ENCODE measurements at places on chromosomes 7 and 10.

DNA sequence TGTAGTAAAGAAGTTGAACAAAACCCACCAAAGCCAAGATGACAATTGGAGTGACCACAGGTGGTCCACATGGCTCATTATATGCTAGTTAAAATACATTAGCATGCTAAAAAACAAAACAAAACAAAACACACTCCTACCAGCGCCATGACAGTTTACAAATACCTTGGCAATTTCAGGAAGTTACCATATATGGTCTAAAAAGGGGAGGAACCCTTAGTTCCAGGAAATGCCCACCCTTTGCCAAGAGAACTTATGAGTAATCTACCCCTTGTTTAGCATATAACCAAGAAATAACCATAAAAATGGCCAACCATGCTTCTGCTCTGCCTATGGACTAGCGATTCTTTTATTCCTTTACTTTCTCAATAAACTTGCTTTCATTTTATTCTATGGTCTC is 979.1 kb upstream of the POT1 start:
- DNase-seq = no peak

- no peak for DNase-seq
Observed at GRCh38 chr10:69721690-69722310, 79.9 kb upstream of the COL13A1 start.

GRCh38 chr7:132461032-132461592 is 115.2 kb downstream of the PLXNA4 start:
- DNase-seq = peak; percentile 40

DNA sequence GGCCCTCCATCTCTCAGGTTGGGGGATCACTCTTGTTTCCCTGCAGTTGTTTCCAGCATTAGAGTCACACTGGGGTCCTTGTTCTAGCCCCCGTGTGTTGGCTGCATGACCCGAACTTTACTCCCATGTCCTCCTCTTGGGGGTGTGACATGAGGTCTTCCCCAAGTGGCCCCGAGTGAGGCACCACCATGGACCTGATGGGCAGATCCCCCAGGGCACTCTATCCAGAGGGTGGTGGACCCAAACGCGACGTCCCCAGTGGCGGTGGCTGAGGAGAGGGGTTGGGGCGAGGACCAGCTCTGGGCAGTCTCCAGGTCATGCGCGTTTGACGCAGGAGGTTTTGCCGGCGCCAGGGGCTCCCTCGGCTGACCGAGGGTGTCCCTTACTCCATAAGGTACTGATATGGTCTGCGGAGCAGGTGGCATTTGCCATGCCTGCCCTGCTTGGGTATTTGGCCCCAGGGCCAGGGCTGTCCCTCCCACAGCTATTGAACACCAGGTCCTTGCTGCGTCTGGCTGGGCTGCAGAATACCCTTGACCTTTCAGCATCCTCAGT is 131.9 kb downstream of the LHPP start:
- no peak for DNase-seq

DNA sequence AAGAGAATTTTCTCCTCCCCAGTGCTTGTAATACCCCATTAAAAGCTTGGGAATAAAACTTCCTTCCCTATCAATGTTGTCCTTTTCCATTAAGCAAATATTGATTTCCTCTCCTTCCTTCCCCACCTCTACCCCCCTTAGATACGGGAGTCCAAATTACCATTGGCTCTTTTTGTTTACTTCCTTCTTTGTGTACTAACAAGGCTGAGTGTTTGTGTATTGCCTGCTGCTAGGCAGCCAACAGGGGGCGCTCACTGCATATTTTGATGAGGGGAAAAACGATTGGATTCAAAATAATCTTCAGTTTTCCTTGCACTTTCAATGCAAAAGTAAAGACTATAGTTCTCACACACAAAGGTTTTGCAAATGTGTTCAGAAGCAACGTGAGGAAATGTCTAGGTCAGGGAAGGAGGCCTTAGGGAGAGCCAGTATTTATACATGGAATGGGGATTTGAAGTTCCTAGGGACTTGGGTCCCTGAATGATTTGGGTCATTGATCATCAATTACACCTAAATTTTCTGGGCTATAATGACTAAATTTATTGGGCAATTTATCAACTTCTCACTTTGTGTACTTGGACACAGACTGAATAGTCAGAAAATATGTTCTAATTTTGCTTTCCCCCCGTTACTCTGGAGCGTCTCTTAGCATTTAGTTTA is 23.6 kb upstream of the VPS41 start:
- peak; percentile 32 for DNase-seq

- DNase-seq = no peak
Observed at GRCh38 chr10:74801447-74801846, 25.0 kb upstream of the KAT6B start.

DNA sequence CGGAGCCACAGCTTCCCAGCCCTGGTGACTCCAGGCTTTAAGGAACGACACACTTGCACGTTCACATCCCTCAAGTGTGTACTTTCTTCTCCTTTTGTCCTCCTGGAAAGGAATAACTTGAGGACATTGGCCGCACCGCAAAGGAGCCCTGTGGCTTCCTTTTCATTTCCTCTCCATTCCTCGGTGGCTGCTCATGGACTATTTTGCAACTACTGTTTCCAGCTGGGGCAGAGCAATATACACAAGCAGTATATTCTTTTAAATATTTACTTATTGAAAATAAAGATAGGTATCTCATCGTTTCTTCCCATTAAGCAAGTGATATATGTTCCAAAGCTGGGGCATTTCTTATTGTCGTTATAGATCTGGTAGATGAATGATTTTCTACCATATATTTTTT is 97.2 kb upstream of the LYZL1 start:
- no peak for DNase-seq

DNA sequence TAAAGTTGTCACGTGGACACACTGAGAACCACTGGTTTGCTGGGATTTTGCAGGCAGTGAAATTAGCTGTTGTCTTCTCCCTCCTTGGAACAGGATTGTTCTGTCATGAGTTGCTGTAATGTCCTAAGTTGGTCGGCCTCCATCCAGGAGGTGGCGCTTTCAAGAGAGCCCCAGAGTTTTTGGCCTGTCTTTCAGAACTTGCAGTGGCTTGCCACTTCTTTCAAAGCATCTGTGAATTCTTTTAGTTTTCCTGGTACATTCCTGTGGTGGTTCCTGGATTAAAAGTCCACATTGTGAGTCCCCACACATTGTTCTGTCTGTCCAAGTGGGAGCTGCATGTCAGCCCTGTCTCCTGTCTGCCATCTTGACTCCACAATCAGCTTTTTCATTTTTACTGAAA is 133.8 kb downstream of the PON1 start:
- no peak for DNase-seq

- DNase-seq = no peak
Observed at GRCh38 chr7:114533131-114533530, 118.5 kb downstream of the FOXP2 start.

GRCh38 chr10:23870651-23871610 is 338.0 kb upstream of the KIAA1217 start:
- DNase-seq = no peak

DNA sequence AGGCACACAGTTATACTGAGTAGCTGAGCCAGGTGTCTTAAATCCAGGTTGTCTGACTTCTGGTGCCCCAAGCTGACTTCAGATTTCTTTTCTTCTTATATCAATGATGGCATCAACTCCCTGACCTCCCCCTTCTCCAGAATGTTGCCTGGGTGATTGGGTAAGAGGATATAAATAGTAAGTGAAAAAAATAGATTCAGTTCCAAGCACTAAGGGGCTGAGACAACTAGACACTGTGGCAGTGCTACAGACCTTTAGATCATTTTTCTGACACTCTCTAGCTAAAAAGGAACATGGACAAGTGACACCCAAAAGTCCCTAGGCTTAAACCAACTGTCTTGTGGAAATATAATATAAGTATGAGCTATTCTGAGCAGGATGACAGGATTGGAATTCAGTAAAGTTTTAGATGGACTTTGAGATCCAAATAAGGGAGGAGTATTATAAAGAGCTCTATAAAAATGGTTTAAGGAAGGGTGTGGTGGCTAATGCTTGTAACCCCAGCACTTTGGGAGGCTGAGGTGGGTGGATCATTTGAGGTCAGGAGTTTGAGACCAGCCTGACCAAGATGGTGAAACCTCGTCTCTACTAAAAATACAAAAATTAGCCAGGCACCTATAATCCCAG is 589.1 kb upstream of the GALNT17 start:
- no peak for DNase-seq

GRCh38 chr7:112206991-112207592 is 597 bp downstream of the ZNF277 start:
- DNase-seq = peak; percentile 3

GRCh38 chr7:36673703-36674102 is 50.6 kb downstream of the AOAH start:
- DNase-seq = no peak

GRCh38 chr10:25505466-25505865 is 330.7 kb downstream of the GPR158 start:
- no peak for DNase-seq

DNA sequence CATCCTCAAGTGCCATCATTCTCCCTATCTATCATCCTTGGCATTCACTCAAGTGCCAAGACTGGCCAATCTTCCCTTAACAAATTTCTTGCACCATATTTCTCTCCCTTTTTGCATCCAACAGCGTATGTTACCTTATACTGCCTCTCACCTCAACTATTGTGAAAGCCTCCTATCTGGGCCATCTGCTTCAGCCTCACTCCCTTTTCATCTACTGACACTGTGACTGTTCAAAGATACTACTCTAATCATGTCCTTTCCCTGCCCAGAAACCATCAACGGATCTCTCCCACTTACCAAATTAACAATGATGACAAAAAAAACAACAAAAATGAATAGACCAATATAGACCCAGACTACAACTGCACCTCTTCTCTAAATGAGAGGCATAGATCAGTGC is 90.6 kb upstream of the NMT2 start:
- DNase-seq = no peak

- peak; percentile 77 for DNase-seq
Observed at GRCh38 chr10:110547139-110547761, 20.2 kb upstream of the SMC3 start.

- DNase-seq = no peak
Observed at GRCh38 chr10:15791816-15792524, 68.3 kb downstream of the MINDY3 start.

GRCh38 chr7:148723166-148723559 is 24.5 kb downstream of the CUL1 start:
- DNase-seq = no peak

- no peak for DNase-seq
Observed at GRCh38 chr7:22156205-22156604, 200.7 kb downstream of the RAPGEF5 start.

- no peak for DNase-seq
Observed at GRCh38 chr7:117088623-117089194, 135.4 kb downstream of the ST7 start.

GRCh38 chr10:102674566-102674965 is 30.3 kb downstream of the TRIM8 start:
- DNase-seq = peak; percentile 47

GRCh38 chr10:44300666-44301649 is 83.9 kb downstream of the CXCL12 start:
- DNase-seq = no peak

DNA sequence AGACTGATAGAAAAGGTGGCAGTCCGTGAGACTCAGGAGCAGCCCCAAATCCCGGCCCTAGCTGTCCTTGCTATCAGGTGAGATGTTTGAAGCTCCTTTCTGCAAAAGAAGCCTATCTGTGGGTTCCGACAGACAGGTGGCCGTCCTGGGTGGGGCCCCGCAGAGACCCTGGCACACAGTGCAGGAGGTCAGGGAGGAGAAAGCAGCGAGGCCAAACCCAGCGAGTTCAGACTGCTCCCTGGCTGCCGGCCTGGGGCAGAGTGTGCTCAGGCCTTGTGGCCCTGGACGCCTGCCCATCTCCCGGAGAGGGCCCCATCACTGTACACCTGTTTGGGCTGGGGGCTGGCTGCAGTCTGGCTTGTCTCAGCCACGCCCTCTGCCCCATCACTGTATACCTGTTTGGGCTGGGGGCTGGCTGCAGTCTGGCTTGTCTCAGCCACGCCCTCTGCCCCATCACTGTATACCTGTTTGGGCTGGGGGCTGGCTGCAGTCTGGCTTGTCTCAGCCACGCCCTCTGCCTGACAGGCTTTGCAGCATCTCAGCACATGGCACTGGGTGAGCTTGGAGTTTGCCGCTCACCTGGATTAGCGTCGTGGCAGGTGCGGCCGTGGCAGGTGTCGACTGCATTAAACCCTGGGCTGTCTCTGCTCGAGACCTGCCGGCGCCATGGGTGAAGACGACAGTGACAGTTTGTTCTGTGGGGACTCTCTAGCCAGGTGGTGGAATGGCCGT is 11.8 kb upstream of the PRKAR1B start:
- no peak for DNase-seq

- DNase-seq = peak; percentile 14
Observed at GRCh38 chr7:116862951-116863670, 724 bp downstream of the CAPZA2 start.

DNA sequence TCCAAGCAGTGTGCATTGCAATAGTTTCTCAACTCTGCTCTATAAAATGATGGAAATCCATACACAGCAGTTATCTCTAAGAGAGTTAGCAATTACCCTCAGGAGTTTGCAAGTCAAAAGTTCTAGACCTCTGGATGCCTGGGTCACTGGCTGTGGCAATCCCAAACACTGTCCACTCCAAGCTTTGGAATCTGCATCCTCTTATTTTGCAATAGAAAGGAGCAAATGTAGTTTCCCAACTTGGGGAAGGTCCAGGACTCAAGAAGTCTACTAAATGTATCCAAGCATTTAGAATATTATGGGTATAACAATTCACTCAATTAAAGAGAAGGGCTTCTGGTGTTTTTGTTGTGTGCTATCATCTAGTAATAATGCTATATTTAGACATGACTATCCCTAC is 131.3 kb upstream of the NRP1 start:
- DNase-seq = no peak

DNA sequence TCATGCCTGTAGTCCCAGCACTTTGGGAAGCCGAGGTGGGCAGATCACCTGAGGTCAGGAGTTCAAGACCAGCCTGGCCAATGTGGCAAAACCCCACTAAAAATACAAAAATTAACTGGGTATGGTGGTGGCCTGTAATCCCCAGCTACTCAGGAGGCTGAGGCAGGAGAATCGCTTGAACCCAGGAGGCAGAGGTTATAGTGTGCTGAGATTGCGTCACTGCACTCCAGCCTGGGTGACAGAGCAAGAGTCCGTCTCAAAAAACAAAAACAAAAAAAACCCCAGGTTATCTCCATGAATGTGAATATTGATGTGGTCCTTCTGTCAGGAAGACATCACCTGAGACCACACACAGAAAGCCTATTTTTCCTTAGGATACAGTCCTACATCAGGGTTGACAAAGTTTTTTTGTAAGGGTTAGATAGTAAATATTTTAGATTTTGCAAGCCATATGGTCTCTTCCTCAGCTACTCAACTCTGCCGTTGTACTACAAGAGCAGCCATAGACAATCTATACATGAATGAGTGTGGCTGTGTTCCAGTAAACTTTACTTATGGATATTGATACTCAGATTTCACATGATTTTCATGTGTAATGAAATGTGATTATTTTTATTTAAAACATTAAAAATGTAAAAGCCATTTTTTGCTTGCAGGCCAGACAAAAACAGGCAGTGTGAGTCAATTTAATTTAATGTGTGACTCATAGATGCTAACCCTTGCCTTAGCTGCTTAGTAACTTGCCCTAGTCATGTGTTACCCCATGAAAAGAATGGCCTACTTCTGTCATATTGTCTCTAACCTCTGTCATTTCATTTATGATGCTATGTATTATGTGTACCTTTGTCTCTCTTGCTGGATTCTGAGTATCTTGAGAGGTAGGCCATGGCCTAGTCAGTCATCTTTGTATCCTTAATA is 78.1 kb downstream of the TPST1 start:
- no peak for DNase-seq
